ENCODE measurements at places on chromosomes 2 and 18.

GRCh38 chr2:26235089-26235488 is 9.3 kb downstream of the HADHA start:
- DNase-seq, result no peak

- DNase-seq, result no peak
Measured at GRCh38 chr2:186068139-186068801, 329.7 kb downstream of the FSIP2 start.

DNA sequence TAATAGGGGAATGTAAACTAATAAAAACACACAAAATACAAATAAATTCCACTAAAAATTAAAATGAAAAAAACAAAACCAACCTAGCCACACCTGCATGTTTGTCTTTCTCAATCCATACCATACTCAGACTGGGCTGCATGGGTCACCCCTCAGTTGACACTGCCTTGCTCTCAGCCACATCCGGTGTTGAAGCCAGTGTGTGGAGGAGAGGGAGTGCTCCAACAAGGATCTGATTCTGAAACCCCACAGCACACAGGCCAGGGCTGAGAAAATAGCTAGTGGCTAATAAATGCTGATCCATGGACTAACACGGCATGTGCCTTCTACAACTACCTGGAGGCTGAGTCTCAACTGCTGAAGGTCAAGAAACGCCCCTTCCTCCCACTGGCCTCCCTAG is 13.7 kb downstream of the RND3 start:
- no peak for DNase-seq

GRCh38 chr2:85468704-85469349 is 50.3 kb downstream of the SH2D6 start:
- no peak for DNase-seq

DNA sequence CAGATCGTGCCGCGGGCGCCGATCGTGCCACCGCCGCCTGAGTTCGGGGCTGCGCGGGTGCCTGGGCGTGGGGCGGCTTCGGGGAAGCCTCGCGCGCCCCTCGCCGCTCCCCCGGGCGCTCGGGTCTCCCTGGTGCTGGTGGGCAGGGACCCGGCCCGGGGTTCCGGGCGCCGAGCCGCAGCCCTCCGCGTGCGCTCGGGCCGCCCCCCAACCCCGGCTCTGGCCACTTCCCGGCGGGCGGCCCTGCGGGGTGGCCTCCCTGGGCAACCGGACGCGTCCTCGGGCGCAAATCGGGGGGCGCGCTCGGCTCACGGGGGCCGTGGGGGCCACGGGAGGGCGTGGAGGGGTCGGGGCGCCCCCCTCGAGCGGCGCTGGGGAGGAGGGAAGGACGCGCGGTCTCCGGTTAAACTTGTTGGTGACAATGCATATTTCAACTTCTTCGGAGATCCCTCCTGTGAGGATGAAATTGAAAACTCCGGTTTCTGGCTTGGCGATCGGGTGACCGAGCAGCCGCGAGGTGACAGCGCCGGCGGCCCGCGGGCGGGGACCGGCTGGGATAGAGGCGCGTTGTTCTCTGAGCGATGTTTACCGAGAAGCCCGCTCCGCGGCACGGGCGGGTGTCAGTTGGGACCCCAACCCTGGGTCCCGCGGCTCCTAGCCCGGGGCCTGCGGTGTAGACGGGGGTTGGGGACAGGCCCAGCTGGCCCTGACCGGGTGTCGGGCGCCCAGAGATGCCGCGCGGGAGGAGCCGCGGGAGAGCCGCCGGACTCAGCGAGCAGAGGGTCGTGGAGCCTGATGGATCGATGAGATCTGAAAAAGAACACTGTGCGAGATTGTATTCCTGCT is 676 bp downstream of the SH3BP4 start:
- no peak for DNase-seq

DNA sequence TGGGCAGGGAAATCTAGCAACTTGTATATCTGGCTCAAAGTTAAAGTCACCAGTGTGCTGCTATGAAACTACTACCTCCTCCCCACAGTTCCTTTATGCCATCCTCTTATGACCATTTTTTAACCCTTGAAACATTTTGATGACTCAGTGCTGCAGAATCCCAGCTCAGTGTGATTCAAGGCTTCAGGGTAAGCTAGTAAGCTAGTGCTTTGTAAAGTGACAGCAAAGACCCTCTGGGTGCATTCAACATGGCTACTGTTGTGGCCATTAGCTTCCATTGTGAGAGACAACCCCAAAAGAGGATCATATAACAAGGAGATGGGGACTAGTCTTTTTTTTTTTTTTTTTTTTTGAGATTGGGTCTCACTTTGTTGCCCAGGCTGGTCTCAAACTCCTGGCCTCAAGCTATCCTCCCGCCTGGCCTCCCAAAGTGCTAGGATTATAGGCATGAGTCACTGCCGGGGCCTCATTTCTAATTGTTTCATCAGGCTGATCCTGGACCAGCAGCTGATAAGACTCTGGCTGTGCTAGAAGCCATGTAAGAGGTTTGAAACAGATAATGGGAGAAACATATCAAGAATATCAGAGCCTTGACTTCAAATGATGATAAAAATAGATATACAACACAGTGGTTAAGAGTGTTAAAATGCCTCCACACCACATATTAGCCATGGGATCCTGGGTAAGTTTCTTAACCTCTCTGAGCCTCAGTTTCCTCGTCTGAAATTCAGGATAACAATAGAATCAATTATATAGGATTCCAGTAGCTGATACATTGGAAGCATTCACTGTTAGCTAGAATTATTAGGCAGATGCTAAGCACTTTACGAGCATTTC is 65.7 kb upstream of the RTN4 start:
- DNase-seq, result no peak

DNA sequence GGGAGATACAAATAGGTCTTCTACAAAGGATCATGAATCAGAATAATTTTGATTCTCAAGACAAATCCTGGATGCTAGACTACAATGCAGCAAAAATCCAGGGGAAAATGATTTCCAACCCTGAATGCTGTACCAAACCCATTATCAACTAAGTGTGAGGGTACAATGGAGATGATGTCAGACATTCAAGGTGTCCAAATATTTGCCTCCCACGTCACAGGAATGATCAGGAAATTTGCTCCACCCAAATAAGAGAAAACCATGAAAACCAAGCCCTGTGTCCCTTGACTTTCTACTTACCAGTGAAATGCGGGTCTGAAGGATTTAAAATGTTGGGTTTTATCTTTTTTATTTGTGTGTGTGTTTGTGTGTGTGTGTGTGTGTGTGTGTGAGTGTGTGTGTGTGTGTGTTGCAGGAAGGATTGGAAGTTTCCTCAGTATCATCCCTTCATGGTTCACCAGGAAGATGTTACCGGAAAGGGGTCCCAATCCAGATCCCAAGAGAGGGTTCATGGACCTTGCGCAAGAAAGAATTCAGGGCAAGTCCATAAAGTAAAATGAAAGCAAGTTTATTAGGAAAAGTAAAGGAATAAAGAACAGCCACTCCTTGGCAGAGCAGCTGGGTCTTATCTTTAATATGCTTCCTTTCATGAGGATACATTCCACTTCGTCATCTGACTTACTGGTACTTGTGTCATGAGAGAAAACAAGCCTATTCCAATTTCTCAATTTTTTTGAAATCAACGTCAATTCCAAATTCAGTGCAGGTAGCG is 61.1 kb upstream of the ID2 start:
- DNase-seq, result no peak

- DNase-seq, result no peak
Measured at GRCh38 chr2:84713441-84713840, 167.4 kb downstream of the TRABD2A start.

DNA sequence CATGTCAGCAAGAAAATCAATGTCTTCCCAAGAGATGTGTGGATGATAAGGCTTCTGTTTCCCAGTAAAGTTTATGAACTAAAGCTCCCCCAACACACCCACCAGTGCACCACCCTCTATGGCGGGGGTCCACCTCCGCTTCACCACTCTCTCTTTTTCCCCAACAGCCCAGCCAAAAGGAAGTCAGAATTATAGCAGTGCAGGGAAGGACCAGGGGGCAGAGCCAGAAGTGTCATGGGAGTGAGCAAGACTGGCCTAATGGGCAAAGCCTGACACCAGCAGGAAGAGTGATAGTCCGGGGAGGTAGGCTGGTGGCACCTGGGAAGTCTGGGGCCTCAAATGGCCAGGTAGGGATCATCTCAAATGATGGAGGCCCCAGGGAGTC is 167.7 kb downstream of the ZFP36L2 start:
- DNase-seq, result no peak

GRCh38 chr2:190948671-190949070 is 65.3 kb downstream of the STAT1 start:
- no peak for DNase-seq

DNA sequence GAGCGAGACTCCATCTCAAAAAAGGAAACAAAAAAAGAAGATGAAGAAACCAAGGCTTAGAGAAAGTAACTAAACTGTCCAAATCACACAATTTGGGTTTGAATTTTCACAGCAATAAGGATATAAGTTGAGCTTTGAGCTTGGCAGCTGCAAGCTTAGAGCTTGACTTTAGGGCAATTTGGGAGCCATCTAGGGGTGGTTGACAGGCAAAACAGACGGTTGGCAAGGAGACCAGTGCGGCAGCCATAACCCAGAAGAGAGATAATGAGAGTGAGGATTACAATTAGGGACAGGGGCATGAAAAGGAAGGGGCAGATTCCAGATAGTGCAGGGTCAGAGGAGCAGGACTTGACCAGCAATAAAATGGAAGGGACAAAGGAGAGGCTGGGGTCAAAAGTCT is 382.2 kb upstream of the HNRNPA3 start:
- no peak for DNase-seq

- DNase-seq, result no peak
Measured at GRCh38 chr2:109611467-109612095, 2.2 kb downstream of the SEPTIN10 start.

- no peak for DNase-seq
Measured at GRCh38 chr18:59228351-59228750, 8.4 kb downstream of the GRP start.

GRCh38 chr2:8857709-8858108 is 20.3 kb upstream of the KIDINS220 start:
- no peak for DNase-seq

DNA sequence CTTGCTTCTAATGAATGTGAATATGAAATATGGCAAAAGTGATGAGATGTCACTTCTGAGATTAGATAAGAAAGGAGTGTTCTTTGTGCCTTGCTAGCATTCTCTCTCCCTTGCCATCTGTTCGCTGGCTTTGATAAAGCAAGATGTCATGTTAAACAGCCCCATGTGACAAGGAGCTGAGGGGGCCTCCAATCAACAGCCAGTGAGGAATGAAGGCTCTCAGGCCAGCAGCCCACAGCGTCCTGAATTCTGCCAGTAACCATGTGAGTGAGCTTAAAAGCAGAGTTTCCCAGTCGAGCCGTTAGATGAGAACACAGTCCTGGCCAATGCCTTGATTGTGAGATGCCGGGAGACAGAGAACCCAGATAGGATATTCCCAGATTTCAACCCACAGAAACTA is 198.8 kb downstream of the IRS1 start:
- DNase-seq, result no peak

GRCh38 chr2:146734042-146734820 is 1110.6 kb upstream of the ACVR2A start:
- no peak for DNase-seq

DNA sequence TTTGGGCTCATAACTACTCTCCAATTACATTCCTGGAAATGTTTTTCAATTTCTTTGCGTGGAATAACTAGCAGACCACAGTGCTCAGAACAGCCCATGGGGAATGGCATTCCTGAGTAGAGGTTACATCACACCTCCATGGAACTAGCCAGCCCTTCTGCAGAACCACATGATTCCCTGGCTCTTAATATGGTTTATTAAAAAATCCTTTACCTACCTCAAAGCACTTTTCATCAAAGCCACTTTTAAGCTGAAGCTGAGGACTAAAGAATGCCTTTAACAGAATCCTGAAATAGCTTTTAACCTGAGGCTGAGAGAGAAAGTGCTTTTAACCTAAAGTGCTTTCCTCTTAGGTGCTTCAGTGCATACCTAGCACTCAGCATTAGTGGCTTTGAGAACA is 376.3 kb downstream of the ARHGAP15 start:
- DNase-seq, result no peak

- no peak for DNase-seq
Measured at GRCh38 chr2:74297391-74297790, 45.8 kb downstream of the SLC4A5 start.

- DNase-seq, result no peak
Measured at GRCh38 chr2:2981000-2981399, 396.6 kb downstream of the EIPR1 start.

DNA sequence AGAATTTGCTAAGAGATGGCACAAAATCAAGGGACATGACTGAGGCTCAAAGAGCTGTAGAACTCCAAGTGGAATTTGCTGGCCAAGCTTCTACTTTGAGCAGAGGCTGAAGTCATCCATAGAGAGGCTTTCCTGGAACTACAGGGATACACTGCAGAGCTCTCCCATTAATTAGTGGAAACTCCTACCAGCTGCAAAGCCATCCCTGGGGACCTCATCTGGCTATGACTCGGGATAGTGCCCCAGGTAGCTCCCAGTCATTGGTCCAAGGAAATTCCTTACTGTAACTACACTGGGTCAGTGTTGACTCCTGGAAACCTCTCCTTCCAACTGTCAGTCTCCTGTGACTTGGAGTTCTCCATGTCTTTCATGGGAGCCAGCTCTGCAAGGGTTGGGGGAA is 10.5 kb upstream of the GALM start:
- no peak for DNase-seq

DNA sequence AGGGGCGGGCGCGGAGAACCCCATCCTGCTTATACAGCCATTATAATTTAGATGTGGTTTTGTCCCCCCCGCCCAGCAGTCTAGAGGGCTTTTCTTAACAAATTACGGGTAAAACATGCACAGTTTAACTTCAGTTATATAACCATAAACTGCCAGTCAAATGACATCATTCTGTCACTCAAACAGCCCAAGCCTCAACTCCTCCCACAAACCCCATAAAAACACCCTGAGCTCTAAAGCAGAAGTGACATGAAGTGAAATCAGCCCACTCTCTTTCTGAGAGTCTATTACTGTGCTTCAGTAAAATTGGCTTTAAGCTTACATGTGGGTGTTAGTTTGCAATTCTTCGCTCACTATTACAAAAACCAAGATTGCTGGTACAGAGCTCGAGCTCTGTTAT is 705.1 kb upstream of the GCFC2 start:
- no peak for DNase-seq

DNA sequence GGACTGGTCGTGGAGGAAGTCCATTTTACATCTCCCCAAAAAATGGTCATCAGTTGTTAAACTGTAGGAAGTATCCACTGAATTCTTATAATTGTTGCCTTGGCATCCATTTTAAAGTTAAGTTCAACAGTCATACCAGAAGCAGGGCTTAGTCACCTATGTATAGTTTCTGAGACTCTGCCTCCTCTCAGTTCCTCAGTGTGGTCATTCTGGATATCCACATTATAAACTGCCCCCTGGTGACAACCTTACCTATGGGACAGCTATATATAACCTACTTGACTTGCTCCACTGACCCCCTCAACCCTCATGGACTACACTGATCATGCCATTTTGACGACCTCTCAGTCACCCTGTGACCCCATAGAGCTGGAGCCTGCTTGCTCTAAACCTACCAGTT is 617.0 kb downstream of the LRP1B start:
- no peak for DNase-seq
